Cortex of kidney (tissue), 1 donor: ENCODE measurements at places on chromosomes 6 and 20.

DNA sequence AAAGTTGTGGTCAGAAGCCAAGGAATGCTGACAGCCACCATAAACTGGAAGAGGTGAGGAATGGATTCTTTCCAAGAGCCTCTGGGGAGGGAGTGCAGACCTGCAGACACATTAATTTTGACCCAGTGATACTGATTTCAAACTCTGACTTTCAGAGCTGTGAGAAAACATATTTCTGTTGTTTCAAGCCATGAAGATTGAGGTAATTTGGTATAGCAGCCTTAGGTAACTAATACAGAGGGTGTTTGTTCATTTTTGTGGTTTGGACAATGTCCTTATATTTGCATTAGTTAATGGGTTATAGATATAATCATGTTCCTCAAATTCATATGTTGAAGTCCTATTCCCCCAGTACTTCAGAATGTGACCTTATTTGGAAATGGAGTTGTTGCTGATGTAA, 85.4 kb upstream of the GTSF1L start:
- DNase-seq, result no peak

DNA sequence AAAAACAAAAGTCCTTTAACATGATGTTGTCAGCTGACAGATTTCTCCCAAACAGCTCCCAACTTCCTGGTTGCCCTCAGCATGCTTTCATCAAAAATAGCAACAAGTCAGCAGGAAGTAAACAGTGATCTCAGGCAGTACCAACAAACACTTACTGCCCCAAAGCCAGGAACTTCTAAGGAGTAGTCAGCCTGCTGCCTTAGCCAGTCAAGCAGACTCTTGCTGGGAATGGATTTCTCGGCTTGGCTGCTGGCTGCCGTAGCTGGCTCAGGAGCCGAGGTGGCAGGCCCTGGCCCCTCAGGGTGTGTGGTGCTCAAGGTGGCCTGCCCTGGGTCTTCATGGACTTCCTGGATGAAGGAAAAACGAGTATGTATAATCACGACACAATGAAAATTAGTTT, 46.6 kb upstream of the EMILIN3 start:
- no peak for DNase-seq

GRCh38 chr20:8062756-8063155, 43.2 kb upstream of the TMX4 start:
- DNase-seq, result no peak

GRCh38 chr20:40686434-40686882, 2.6 kb downstream of the MAFB start:
- no peak for DNase-seq

DNA sequence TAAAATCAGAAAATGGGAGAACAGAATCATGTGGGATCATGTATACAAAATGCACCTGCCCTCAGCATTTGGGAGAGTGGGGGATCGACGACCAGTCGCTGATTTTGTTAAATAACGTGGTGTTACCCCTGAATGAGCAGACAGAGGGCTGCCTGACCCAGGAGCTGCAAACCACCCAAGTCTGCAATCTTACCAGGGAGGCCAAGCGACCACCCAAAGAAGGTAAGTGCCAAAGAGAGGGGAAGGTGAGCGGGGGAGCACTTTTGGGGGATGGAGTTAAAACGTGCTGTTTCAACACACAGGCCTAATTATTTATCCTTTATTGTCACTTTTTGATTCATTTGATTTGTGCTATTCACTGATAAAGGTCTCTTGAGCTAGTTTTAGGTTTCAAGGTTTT, 4.1 kb downstream of the ADGRB3 start:
- DNase-seq, result no peak

DNA sequence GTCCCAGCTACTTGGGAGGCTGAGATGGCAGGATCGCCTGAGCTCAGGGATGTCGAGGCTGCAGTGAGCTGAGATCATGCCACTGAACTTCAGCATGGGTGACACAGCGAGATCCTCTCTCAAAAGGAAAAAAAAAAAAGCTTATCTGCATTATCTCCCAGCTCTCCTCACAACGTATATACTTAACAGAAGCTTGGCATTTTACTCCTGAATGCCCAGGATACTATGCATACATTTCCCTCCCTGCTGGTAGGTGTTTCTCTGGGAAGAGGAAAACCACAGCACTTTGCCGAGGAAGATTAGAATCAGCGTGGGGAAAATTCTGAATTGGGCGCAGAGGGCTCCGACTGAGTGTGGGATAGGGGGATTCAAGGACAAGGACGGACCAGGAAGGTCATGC, 800.6 kb downstream of the DHX35 start:
- no peak for DNase-seq
